Omental fat pad (tissue), 4 donors: ENCODE measurements at places on chromosomes 4 and X. TPM values are rescaled to one million over a fixed set of nuclear protein-coding genes. Genes with fewer than 3 reads are reported as not detected.

- DNase-seq = no peak
These were observed 35.3 kb upstream of the SPRY1 start for GRCh38 chr4:123361195-123361861.

- no peak for DNase-seq
These were observed at the start of gene ACE2 for GRCh38 chrX:15600745-15601144. Gene ACE2, minus strand, starts transcription at chrX:15600960. Its CDS starts 49 bp downstream, at chrX:15600911.

DNA sequence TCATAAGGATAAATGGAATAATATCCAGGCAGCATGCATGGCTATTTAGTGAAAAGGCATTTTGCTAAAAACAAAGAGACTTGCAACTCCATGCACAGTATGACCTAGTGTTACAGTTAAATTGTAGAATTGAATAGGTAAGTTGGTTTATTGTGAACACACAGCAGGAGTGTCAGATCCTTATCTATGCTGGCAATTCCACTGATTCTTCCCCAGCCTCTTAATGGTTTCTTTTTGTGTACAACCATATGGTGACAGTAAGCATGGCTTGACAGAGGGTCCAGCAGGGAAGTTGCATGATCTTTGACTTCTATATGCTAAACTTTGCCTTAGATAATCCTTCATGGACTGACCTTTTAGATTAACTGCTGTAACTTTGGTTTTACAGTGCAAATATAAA is 936.6 kb upstream of the EPHA5 start:
- no peak for DNase-seq

- DNase-seq = no peak
These were observed 272.6 kb upstream of the HAND2 start for GRCh38 chr4:173802662-173803022.

RHOH gene
- 4.6 TPM for total RNA-seq

IL2 gene
- total RNA-seq = not detected

SMARCA5 gene
- 31.4 TPM for total RNA-seq
